ENCODE measurements at places on chromosomes 7 and 10.

DNA sequence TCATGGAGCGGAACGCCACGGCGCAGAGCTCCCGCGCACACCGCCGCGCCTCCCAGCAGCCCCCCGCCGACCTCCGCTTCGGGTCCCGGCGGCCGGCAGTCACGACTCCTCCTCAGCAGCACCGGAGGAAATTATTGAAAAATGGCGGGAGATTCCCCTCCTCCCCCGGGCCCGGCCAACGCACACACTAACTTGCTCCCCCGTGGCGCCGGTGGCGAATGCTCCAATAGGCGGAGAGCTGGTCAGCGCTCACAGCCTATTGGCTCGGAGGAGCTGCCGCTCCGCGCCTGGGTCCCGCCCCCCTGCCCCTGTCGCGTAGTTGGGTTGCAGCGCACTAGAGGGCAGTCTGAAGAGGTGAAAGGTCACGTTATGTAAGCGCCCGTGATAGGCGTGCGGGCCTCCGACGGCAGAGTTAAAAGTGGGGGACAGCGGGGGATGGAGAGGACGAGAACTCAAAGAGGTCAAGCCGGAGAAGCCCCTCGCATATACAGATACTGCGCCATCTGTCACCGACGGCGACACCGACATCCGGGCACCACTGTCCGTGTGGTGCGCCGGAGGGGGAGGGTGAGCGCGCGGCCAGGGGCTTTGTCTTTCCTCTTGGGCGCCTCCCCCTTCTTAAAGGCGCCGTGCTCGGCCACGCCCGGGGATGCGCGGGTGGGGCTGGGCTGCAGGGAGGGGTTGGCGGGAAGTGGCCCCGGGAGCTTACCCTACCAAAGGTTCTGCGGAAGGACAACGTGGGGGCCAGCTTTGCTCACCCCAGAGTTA lies at the start of gene BAZ1B:
Gene BAZ1B, minus strand, starts transcription at position 189 of the 768 bp plus-strand sequence. CDS start 360 bp downstream, outside the sequence.
- DNase-seq, result peak; percentile 96

- DNase-seq, result no peak
Observed at GRCh38 chr7:46527360-46527759, 606.3 kb upstream of the IGFBP3 start.

GRCh38 chr7:131336956-131337355 lies 9.3 kb downstream of the MKLN1 start:
- DNase-seq, result no peak

DNA sequence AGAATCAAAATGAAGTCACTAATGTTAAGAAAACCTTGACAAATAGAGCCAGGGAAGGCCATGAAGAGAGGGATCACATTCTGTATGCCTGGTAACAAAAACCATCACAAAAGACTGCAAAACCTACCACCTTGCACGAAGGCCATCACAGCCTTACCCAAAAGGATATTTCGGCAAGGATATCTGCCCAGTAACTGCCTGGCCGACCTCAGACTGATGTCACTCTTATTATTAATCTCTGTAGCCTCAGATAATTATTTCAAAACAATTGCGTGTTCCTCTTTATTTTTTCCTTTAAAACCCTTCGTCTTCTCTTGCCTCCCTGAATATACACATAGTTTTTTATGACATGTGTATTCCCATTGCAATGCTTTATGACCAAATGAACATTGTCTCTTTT lies 52.5 kb downstream of the CDC14C start:
- DNase-seq, result no peak

DNA sequence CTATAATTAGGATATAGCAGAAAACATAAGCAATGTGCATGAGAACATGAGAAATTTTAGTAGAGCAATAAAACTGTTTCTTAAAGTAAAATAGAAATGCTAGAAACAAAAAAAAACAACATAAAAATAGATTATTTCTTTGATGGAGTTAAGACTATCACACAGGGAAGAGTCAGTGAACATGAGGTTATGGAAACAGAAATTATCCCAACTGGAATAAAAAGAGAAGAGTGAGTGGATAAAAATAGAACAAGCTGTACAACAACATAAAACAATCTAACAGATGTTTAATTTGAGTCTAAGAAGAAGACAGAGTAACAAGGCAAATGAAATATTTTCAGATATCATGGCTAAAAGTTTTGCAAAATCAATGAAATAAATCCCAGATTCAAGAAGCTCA lies 7.5 kb upstream of the OR6B1 start:
- DNase-seq, result no peak

GRCh38 chr10:33193701-33194521 lies 140.6 kb downstream of the NRP1 start:
- DNase-seq, result no peak

GRCh38 chr10:48476279-48476982 lies 128.4 kb downstream of the ARHGAP22 start:
- DNase-seq, result no peak

DNA sequence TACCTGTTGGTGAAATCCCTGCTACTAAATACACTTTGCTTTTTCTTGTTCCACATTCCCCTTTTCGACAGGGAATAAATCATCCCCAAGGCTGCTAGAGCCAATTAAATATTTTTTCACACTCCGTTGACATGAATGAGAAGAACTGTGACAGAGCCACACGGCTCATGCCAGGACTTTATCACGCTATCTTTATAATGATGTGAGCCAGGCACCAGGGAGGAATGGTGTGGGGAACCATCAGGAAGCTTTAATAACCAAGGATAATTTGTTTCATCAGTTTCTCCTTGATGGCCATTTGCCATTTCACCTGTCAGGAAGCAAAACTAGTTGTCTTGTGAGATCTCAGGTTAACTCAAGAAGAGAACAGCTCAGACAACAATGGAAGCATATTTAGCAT lies 193.0 kb upstream of the C7orf33 start:
- DNase-seq, result no peak

DNA sequence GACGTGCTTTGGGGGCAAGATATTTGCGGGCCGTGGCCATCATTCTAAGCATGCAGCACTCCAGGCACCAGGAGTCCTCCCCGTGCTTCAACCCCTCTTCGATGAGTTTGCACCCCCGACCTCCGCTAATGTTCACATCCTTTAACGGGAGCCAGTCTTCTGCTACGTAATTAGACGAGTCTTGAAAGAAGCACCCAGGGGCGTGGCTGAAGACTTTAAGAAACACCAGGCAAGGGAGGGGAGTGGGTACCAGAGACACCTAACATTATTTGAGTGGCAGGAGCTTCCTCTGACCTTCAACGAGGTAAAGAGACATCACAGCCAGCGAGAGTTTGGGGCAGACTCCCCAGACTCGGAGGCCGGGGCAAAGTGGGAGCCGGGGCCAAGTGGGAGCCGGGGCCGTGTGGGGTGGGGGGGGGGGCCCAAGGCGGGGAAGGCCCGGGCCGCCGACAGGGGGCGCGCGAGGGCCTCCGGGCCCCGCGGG lies 31.1 kb upstream of the TOMM7 start:
- DNase-seq, result peak; percentile 64

DNA sequence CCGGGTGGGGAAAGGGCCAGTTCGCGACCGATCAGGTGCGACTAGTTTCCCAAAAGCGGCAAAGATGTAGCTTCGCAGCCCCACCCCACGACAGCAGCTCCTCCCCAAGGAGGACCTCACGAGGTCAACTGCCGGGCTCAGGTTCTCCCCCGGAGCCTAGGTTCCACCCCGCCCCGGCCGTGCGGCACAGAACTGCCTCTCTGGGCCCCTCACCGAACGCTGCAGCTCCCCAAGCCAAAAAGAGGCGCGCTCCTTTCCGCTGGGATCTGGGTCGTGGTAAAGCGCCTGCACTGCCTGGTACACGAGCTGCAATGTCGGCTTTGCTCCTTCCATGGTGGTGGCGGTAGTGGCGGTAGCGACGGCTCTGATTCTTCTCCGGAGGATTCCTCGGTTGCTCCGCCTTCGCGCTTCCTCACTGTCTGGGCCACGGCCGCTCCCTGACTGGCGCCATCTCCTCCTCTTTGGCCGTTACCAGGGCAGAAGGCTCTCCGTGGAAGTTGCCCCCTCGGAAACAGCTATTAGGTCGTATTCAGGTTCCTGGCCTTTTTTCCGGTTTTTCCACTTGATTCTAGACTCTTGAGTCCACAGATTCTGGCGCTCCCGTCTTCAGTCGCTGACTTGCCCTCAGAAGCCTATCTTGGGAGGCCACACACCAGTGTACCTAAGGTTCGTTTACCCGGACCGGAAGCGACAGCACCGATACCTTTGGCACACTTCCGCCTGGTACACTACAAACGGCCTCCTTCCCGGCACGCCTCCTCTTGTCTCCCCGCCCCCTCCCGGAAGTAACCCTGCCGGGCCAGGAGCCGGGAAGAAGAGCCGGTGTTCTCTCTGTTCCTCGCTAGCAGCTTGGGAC lies at the start of gene TNPO3:
Gene TNPO3, minus strand, starts transcription at position 674 of the 856 bp plus-strand sequence. Its CDS starts 341 bp downstream, at position 333.
- DNase-seq, result peak; percentile 86

- no peak for DNase-seq
Observed at GRCh38 chr10:72502581-72502980, 123.3 kb downstream of the MICU1 start.

DNA sequence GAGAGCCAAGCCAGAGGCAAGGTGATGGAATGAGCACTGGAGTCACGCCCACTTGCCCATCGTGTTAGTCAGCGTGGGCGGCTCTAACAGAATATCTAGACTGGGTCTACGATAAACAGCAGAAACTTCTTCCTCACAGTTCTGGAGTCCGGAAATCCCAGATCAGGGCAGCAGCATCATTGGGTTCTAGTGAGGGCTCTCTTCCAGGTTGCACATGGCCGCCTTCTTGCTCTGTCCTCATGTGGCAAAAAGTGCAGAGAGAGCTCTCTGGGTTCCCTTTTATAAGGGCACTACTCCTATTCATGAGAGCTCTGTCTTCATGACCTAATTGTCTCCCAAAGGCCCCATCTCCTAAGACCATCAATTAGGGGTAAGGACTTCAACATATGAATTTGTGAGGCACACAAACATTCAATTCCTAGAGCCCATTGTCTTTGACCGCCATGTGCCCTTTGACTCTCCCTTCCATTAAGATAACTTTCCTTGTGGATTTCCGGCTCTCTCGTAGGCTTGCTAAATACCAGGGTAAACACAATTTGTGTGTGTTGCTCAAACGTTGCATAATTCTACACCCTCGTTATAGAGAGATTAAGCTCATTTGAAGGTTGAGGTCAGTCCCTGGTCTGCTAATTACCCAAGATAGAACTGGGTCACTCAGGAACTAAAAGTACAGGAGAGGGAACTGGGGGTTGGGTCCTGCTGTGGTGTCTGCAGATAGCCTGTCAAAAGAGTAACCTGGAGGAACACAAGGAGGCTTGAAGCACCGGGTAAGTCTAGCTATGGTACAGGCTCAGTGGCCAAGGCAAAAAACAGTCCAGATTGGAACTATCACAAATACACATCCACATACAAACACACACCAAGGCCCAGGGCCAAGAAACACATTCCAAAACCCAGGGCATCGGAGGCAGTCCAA lies 28.7 kb upstream of the USP6NL start:
- no peak for DNase-seq

- no peak for DNase-seq
Observed at GRCh38 chr7:130349911-130350782, 5.5 kb downstream of the CPA5 start.

Data from naive B cell (primary cell).